A172 (cell line): ENCODE measurements at places on chromosomes 13 and 19. TPM values are rescaled to one million over a fixed set of nuclear protein-coding genes. Genes with fewer than 3 reads are reported as not detected.

DNA sequence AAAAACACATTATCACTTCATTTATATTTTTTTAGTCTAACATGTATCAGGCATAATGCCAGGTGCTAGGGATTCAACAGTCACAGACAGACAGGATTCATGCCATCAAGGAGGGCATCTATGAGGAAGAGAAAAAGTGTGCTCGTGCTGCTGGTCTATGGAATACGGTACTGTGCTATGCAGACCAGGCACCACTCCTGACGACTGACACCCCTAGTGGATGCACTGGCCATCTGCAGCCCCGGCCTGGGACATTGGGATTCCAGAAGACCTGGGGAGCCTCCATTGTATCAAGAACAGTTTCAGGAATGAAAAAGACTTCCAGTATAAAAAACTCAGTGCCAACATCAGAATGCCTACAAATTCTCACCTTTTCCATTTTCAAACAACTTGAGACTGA, 94.0 kb downstream of the KLF12 start:
- DNase-seq = peak; percentile 51

DNA sequence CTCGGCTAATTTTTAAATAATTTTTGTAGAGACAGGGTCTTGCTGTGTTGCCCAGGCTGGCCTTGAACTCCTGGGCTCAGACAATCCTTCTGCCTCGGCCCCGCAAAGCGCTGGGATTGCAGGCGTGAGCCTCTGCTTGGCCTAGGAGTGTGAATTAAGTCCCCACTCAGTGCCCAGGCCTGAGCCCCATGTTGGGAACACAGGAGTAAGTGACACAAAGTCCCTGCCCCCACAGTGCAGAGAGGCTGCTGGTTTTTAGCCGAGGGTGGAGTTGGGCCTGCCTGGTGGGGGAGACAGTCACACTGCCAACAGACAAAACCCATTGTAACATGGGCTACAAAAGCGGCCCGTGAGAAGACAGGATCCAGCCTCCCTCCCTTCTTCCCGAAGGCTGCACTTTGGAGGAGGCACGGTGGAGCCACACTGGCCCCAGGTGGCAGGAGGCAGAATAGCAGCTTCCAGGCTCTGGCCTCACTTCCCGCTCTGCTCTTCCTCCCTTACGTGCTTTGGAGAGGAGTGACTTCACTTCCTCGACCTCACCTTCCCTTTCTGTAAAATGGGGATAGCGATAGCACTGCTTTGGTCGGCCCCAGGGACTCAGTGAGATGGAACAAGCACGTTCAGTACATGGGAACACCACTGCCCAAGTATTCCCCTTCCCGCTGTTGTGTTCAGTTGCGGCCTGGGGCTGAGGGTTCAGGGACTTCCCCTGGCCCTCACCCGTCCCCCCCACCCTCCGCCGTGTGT, 15.2 kb upstream of the EHD2 start:
- DNase-seq = peak; percentile 72

- no peak for DNase-seq
Measured at GRCh38 chr13:93700115-93700514, 473.5 kb downstream of the GPC6 start.

- no peak for DNase-seq
Measured at GRCh38 chr13:24629320-24629719, 50.9 kb upstream of the ATP12A start.

DNA sequence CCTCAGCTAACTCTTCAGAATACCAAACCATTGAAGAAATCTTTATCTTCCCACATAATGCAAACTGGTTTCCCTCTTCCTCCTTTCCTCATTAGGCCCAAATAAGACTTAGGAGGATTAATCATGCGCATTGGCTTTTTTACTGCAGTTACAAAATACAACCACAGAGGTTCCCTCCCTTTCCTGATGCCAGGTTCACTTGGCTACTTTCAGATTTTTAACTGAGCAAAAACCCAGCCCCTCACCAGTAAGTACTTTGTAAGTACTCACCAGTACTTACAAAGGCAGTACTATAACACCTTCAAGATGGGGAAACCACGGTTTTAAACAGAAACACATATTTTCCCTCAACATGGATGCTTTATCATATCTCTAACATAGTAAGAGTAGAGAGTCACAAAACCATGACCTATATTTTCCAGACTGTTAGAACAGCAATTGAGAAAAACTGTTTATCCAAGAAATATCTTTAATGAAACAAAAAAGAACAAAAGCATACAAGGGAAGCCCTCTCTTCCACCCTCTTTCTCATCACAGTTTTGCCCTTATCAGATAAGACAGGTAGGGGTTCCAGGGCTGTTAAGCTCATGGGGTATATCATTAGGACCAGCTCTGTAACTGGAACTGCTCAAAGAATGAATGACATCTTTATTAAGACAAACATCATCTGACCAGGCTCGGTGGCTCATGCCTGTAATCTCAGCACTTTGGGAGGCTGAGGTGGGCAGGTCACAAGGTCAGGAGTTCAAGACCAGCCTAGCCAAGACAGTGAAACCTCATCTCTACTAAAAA, 12.7 kb downstream of the FOXO1 start:
- no peak for DNase-seq

DNA sequence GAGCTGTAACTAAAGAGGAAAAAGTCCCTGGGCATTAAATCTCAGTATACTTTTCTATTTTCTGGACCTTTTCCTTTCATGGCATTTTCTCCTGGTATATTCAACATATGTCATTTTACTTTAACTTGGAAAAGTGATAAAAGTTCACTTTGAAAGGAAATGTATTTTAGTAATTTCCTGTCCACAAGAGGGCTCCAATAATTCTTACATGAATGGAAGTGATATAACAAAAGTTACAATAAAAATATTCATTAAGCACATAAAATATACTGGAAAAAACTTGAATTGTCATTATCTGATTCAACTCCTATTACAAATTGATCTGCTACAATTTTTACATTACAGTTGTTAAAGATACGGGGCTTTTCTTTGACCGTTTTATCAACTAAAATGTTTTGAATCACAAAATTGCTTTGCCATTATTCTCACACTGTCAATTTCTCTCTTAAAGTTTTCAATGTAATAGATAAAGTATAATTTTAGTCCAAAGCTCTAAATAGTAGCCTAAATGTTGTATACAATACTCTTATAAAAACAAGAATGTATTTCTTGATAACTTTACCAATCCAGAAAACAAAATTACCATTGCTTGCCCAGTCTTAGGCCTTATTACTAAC, 4.9 kb downstream of the UBL3 start:
- no peak for DNase-seq

DNA sequence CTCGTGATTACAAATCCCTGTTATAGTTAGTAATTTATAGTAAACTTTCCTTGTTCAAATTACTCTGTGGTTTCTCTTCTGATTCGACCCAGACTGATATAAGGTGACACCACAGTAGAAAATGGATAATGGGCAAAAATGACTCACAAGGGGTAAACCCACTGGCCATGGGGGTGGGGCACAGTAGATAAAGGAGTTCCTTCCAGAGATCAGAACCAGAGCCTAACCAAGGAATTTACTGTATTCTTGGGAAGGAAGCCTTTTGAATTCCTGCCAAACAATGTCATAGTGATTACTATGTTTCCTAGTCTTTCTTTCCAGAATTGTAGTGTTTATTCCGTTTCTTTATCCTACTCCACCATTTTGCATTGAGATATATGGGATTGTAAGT, 21.9 kb downstream of the MIR17HG start:
- DNase-seq = peak; percentile 67

GRCh38 chr13:40315416-40316064, 350.9 kb downstream of the FOXO1 start:
- peak; percentile 40 for DNase-seq

The LGALS7B gene
- not detected in 2 replicates for total RNA-seq

DNA sequence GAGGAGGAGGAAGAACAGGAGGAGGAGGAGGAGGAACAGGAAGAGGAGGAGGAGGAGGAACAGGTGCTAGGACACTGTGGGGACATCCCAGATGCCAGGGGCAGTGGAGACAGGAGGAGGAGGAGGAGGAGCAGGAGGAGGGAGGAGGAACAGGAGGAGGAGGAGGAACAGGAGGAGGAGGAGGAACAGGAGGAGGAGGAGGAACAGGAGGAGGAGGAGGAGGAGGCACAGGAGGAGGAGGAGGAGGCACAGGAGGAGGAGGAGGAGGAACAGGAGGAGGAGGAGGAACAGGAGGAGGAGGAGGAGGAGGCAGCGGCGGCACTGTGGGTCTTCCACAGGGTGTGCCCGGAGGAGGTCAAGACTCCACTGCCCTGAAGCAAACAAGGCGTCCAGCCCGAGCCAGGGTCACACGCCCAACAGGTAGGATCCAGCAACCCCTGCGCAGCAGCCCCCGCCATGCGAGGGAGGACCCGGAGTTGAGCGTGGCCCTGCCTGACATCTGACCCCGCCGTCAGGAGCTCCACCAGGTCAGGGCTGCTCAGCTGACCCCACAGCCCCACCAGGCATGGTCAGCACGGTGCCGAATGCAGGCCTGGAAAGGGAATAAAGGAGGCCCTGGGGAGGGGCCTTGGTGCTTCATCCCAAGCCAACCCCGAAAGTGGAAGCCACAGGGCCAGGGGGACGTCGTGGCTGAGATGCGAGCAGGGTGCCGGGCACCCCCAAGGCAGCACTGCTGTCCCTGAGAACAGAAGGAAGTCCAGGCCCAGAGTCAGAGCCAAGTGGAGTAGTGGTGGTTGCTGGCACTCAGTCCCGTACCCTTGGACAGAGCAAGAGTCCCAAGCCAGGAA, 9.2 kb downstream of the SBNO2 start:
- DNase-seq = no peak

DNA sequence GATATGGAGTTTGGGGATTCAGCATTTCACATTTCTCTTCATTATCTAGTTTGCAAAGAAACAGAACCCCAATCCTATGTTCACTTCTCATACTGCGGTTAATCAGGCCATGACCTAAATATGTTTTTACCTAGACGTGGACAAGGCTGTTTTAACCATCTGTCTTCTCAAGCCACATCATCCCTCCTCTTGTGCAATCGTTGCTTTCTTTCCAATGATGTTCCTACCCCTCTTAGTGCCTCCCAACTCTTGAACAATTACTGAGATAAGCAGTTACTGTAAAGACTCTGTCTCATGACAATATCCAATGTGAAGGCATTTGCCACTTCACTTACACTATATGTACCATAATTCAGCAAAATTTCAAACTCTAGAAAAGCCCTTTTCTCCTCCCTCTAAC, 406.2 kb downstream of the LIG4 start:
- no peak for DNase-seq

- DNase-seq = peak; percentile 100
Measured at GRCh38 chr19:1747285-1748114, 5.8 kb upstream of the ONECUT3 start.

The GIPC3 gene
- 0.07 TPM in 1 of 2 replicates, not detected in the other for total RNA-seq

DNA sequence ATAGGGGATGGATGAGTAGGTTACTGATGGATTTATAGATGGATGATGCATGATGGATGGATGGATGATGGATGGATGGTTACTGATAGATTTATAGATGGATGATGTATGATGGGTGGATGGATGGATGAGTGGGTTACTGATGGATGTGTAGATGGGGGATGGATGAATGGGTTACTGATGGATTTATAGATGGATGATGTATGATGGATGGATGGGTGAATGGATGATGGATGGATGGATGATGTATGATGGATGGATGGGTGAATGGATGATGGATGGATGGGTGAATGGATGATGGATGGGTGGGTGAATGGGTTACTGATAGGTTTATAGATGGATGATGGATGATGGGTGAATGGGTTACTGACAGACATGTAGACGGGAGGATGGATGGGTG, 6.3 kb upstream of the C2CD4C start:
- DNase-seq = no peak

GRCh38 chr19:35666251-35666913, at the start of gene UPK1A:
UPK1A (plus strand) TSS chr19:35666517; CDS start chr19:35666813, 296 bp downstream.
- DNase-seq = no peak

- DNase-seq = no peak
Measured at GRCh38 chr19:39238209-39238608, 6.6 kb downstream of the IFNL3 start.

- no peak for DNase-seq
Measured at GRCh38 chr13:106594980-106595379, 27.0 kb upstream of the ARGLU1 start.

The OR7C1 gene
- not detected in 2 replicates for total RNA-seq

The SERPINE3 gene
- total RNA-seq = not detected in 2 replicates

The ATP8A2 gene
- total RNA-seq = 1.1 and 1.2 TPM in 2 replicates

GRCh38 chr13:48125794-48126228, 30.9 kb upstream of the MED4 start:
- no peak for DNase-seq

GRCh38 chr13:26838821-26839220, 78.2 kb upstream of the GPR12 start:
- no peak for DNase-seq

- no peak for DNase-seq
Measured at GRCh38 chr13:113464476-113464875, 11.2 kb upstream of the ADPRHL1 start.

GRCh38 chr19:29667901-29668341, 2.7 kb downstream of the PLEKHF1 start:
- DNase-seq = no peak

DNA sequence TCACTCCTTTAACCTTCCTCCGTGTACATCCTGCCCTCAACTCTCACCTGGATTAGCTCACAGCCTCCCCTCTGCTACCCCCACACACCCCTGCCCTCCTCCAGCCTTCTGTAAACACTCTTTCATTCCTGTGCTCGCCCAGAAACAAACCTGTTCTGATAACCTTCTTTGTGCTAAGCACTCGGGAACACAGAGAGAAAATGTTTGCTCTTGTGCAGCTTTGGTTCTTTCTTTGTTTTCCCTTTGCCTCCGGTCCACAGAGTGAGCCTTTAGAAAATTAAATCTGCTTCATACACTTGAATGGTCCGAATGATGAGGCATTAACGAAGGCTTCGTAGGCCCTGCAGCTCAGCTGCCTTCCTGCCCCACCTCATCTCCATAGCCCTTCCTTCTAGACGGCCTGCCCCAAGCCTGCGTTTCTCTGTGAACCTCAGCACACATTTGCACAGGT, 6.6 kb upstream of the ZDHHC20 start:
- no peak for DNase-seq

The ZNF83 gene
- 57.1 and 57.3 TPM in 2 replicates for total RNA-seq

- no peak for DNase-seq
Measured at GRCh38 chr13:79311386-79311785, 94.7 kb downstream of the RBM26 start.

The ICAM5 gene
- 0.19 and 0.53 TPM in 2 replicates for total RNA-seq

- DNase-seq = no peak
Measured at GRCh38 chr13:60402022-60402421, 5.0 kb downstream of the TDRD3 start.

DNA sequence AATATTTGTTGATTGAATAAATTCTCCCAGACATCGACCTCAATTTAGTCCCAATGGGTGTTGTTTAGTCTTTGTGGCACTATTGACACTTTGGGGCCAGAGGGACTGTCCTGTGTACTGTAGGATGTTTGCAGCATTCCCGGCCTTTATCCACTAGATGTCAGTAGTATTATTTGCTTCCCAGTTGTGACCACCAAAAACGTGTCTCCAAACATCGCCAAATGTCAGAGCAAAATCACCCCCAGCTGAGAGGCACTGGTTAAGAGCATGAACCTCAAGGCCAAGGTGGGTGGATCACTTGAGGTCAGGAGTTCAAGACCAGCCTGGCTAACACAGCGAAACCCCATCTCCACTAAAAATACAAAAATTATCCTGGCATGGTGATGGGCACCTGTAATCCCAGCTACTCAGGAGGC, 15.4 kb downstream of the NLRP12 start:
- peak; percentile 80 for DNase-seq

GRCh38 chr13:69287050-69287698, 820.5 kb upstream of the ATXN8OS start:
- DNase-seq = peak; percentile 43

GRCh38 chr13:33285420-33286124, at the start of gene STARD13:
STARD13 (minus strand) TSS chr13:33285755; CDS start chr13:33285638, 117 bp downstream.
- peak; percentile 96 for DNase-seq

The SSC5D gene
- total RNA-seq = 1.1 and 1.2 TPM in 2 replicates
